Thymus (tissue), 14 donors: ENCODE measurements at places on chromosomes 7 and 10. TPM values are rescaled to one million over a fixed set of nuclear protein-coding genes. Genes with fewer than 3 reads are reported as not detected.
A peak's percentile ranks its signal among the peaks of the same experiment; 100 is the strongest.

The TMEM213 gene
- total RNA-seq: 0.05 TPM

The GPNMB gene
- total RNA-seq: 63.4 TPM

The SUN3 gene
- 1.1 TPM for total RNA-seq

The NUDT13 gene
- total RNA-seq: 1.8 TPM

The PNLIPRP2 gene
- total RNA-seq: not detected

The TMEM168 gene
- 14.6 TPM for total RNA-seq

The PPP1R17 gene
- total RNA-seq: 0.14 TPM

DNA sequence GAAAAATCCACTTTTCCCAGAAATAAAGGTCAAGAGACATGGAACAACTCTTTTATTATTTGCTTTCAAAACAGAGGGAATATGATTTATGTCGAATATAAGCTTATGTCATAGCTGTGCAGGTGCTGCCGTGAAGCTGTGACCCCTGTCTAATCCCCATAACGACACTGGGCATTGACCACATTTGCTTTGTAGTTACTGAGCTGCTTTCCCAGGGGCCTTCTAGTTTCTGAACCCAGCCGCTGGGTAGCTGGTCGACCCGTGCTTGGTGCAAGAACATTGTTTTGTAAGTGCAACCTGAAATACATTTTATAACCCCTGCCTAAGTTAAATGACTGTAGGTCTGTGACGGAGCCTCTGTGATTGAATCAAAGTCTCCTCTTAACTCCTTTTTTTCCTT is 144.9 kb upstream of the HDAC9 start:
- H3K4me3 ChIP-seq: no peak overlapping the region
- no peaks in the 10 kb centered on the region for H3K27me3 ChIP-seq
- no peak for DNase-seq

DNA sequence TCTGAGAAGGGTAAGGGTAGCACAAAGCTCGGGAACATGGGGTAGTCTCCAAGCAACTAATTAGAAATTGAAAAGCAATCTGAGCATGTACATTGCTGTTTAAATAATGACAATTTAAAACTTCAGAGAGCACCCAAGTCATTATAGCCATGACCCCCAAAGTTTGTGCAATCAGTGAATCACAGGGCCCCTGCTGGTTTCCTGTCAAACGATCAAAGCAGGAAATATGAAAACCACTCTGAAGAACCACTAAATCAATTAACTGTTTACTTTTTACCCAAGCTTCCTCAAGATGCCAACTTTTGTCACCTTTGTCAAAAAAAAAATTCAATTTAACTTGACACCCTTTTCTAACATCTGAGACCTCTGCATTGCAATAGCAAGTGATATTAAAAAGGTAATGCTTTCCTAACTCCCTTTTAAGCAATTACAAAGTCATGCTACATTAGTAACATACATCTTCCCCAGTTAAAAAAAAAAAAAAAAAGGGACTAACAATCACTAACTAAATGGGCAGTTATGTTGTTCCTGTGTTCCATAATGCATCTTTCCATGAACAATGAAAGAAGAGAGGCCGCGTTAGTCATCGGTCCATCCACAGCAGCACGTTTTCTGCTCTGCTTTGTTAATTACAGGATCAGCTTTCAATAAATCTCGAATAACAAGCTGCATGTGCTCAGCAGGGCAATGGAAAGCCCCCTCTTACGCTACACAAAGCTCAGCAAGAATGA is 80.6 kb downstream of the ETV1 start:
- H3K27me3 ChIP-seq: no peaks in the 10 kb centered on the region
- no peak overlapping the region for H3K27ac ChIP-seq
- DNase-seq: peak; percentile 36

- no peaks in the 10 kb centered on the region for H3K36me3 ChIP-seq
- H3K27me3 ChIP-seq: no peaks in the 10 kb centered on the region
These were observed 994.9 kb downstream of the REEP3 start for GRCh38 chr10:64515970-64516699.

DNA sequence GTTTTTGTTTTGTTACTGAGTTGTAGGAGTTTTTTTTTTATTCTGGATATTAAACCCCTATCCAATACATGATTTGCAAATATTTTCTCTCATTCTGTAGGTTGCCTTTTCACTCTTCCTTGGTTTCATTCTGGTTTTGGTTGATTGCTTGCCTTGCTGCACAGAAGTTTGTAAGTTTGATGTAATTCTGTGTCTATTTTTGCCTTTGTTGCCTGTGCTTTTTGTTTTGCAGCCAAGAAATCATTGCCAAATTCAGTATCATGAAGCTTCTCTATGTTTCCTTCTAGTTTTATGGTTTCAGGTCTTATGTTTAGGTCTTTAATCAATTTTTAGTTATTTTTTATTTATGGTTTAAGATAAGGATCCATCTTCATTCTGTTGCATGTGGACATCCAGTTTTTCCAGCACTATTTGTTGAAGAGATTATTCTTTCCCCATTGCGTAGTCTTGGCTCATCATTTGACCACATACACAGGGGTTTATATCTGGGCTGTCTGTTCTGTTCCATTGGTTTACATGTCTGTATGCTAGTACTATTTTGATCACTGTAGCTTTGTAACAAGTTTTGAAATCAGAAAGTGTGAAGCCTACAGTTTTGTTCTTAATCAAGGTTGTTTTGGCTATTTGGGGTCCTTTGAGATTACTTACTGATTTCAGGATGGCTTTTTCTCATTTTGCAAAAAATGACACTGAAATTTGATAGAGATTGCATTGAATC is 26.4 kb downstream of the BMPR1A start:
- no peaks in the 10 kb centered on the region for H3K27me3 ChIP-seq
- H3K36me3 ChIP-seq: no peaks in the 10 kb centered on the region
- DNase-seq: no peak
- no peak overlapping the region for H3K27ac ChIP-seq

DNA sequence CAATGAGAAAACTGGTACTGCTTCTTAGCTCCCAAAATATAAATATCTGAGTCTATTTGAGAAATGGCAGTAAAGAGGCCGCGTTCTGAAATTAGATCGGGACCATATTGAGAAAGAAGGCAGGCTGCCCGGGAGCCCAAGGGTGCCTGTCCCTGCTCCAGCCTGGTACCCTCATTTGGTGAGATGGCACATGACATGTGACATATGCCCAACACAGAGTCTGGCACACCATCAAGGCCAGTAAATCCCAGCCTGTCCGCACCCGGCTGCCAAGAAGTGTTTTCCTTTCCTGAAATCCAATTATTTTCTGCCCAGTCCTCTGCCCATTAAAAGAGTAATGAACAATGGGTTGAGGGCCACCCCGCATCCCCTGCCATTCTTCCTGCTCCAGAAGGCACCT is 66.4 kb downstream of the CDH23 start:
- H3K27ac ChIP-seq: no peak overlapping the region
- no peaks in the 10 kb centered on the region for H3K4me1 ChIP-seq
- H3K36me3 ChIP-seq: no peaks in the 10 kb centered on the region

GRCh38 chr10:122632031-122632430 is 67.6 kb downstream of the C10orf120 start:
- no peak overlapping the region for H3K4me3 ChIP-seq
- no peak for DNase-seq
- no peaks in the 10 kb centered on the region for H3K27me3 ChIP-seq
- H3K4me1 ChIP-seq: no peaks in the 10 kb centered on the region

DNA sequence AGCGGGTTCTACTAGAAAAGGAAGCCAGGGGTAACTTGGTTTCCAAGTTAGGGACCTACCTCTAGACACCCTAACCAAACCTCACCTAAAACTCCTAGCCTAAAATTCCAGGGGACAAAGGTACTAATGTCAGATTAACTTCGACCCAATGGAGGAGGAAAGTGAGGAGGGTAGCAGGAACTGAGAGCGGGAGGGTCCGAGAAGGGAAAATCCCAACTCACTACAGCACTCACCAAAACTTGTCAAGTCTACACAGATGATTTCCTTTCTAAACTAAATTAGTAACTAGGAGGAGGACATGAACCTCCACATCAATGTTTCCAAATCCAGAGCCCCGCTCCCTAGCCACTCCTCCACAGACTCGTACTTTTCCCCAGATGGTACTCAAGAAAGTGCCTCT is 22.6 kb downstream of the CHCHD3 start:
- no peak overlapping the region for H3K27ac ChIP-seq
- no peaks in the 10 kb centered on the region for H3K4me1 ChIP-seq
- H3K4me3 ChIP-seq: no peak overlapping the region

DNA sequence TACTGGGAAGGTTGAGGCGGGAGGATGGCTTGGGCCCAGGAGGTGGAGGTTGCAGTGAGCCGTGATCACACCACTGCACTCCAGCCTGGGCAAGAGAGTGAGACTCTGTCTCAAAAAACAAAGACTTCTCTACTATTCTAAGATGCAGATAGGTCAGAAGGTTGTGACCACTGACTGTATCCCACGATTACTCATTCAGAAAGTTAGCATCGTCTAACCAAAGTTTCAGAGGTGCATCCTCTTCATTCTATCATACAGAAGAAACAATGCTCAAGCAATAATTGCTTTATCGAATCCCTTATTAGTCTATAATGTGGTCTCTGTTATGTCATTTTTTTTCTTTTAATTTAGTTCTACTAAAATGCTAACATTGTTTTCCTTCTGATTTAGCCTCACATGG is 348.7 kb upstream of the LRGUK start:
- no peaks in the 10 kb centered on the region for H3K27me3 ChIP-seq
- no peaks in the 10 kb centered on the region for H3K4me1 ChIP-seq
- no peak overlapping the region for H3K4me3 ChIP-seq
- H3K27ac ChIP-seq: no peak overlapping the region
- peaks cover 3% of the 10 kb centered on the region for H3K36me3 ChIP-seq

- H3K36me3 ChIP-seq: no peaks in the 10 kb centered on the region
- no peak for DNase-seq
- no peak overlapping the region for H3K4me3 ChIP-seq
- H3K27me3 ChIP-seq: no peaks in the 10 kb centered on the region
- H3K27ac ChIP-seq: no peak overlapping the region
- H3K4me1 ChIP-seq: no peaks in the 10 kb centered on the region
These were observed 16.7 kb downstream of the PRTFDC1 start for GRCh38 chr10:24935504-24936292.

- no peaks in the 10 kb centered on the region for H3K27me3 ChIP-seq
- no peak overlapping the region for H3K4me3 ChIP-seq
- H3K4me1 ChIP-seq: no peaks in the 10 kb centered on the region
- no peak for DNase-seq
- H3K36me3 ChIP-seq: no peaks in the 10 kb centered on the region
These were observed 16.4 kb downstream of the SH3PXD2A start for GRCh38 chr10:103838862-103839518.
